ENCODE measurements at places on chromosomes 6 and 20. TPM values are rescaled to one million over a fixed set of nuclear protein-coding genes. Genes with fewer than 3 reads are reported as not detected.

The PACSIN1 gene
- 6.3 TPM for total RNA-seq

The MLIP gene
- total RNA-seq: 170 TPM

The OR2B6 gene
- not detected for total RNA-seq

The DDRGK1 gene
- 43.8 TPM for total RNA-seq

The SNX3 gene
- 159 TPM for total RNA-seq

The MAFB gene
- 31.7 TPM for total RNA-seq

The C20orf202 gene
- total RNA-seq: 0.20 TPM

DNA sequence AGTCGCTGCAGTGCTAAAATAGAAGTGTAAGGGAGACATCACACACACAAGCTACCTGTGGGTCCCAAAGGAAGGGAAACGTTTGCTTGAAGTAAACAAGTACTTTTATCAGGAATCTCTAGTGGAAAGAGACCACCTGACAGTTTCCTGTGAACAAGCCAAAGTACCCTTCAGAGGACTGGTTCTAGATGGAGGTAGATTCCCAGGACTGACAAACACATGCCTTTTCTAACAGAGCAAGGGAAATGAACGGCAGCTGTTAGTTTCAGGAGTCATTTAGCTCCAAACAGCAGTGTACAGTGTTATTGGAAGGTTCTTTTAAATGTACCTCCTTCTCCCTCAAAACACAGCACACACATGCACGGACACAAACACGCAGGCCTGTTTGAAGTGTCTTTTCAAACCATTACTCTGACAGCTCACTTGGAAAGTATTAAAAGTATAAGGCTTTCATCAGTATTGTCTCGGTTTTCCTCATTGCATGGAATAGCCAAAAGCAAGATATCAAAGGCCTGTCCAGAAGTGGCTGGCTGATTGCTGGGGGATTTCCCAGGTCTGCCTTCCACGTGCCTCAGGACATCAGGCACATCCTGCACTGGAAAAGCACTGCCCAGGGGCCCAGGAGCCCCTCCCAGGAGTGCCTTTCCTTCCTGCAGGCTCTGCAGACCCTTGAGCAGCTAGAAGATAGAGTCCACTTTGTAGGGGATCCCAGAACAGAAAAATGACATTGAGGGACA, 393.2 kb upstream of the SOX4 start:
- DNase-seq: no peak

DNA sequence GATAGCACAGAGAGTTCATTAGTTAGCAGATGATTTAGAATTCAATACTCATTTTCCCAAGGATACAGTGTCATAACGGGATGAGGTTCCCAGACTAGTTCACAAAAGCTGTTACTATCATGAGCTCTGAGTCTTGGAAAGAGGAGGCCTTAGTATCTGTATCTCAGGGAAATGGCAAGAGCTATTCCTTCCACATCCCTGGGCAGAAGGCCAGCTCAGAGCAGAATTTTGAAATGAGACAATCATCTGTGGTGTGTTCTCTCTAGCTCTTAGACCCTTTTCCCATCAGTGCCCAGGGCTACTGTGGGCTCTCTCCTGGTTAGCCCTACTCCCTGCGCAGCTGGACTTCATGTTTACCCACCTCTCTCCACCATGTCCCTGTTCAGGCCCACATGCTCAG, 64.5 kb downstream of the JAG1 start:
- DNase-seq: peak; percentile 83

GRCh38 chr6:22155551-22155950, 141.3 kb downstream of the PRL start:
- no peak for DNase-seq

- DNase-seq: no peak
These were observed 1.8 kb upstream of the LRRC73 start for GRCh38 chr6:43511824-43512415.

DNA sequence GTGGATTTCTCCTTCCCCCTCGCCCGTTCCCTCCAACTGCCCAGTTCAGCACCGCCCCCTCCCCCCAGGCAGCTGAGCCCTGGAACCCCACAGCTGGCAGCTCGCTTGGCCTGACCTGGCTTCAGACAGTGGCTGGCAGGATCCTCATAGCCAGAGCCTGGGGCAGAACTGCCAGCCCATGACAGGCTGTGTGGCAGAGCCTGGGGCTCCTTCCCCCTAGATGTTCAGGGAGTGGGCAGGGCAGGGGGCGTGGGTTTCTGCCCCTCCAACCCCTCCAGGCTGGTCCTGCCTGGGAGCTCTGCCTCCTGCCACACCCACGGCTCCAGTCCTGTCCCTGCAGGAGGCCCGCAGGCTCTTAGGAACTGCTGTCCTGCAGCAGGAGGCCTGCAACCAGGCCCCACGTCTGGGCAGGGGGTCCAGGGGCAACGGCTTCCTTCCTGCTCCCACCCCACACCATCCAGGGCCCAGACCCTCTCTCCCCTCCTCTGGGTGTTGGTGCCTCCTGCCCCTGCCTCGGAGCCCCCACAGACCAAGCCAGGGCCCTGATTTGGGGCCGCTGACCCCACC, 9.6 kb upstream of the KCNQ2 start:
- no peak for DNase-seq

DNA sequence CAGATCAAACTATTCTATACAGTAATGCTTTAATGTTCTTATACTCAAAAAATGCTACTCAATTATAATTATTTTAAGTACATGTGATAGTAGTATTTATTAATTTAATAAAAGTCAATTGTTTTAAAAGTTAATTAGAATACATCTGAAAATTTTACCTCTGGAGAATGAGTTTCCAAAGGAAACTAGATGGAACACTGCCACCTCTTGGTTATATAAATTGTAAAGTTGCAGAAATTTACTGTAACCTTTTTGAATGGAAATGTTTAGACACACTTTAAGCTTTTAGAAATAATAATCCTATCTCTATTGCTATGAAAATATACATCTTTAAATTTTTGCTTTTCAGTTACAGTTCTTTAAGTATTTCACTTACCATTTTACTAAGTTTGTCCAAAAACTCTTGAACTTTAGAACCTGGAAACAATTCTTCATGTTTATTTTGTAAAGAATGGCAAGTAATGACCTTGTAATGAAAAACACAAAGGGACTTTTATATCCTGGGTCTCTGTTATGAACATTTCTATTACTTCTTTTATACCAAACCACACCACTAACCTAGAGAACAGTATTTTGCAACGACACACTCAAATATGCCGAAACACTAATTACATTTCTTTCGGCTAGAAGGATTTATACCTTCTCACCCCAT, 10.9 kb upstream of the BMP5 start:
- no peak for DNase-seq

DNA sequence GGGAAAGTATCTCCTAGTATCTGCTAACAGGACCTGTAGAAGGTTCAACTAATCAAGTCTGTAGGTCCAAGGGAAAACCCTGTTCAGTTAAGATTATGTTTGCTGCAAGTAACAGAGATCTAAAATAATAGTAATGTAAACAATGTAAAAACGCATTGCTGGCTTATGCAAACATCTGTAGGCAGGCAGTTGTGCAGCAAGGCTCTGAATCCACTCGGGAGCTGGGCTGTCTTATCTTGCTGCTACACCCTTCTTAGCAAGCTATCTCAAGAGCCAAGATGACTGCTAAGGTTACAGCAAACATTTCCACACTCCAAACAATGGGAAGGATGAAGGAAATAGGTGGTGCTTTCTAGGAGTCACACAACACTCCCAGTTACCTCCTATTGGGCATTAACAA, 397.3 kb upstream of the NRSN1 start:
- DNase-seq: no peak

DNA sequence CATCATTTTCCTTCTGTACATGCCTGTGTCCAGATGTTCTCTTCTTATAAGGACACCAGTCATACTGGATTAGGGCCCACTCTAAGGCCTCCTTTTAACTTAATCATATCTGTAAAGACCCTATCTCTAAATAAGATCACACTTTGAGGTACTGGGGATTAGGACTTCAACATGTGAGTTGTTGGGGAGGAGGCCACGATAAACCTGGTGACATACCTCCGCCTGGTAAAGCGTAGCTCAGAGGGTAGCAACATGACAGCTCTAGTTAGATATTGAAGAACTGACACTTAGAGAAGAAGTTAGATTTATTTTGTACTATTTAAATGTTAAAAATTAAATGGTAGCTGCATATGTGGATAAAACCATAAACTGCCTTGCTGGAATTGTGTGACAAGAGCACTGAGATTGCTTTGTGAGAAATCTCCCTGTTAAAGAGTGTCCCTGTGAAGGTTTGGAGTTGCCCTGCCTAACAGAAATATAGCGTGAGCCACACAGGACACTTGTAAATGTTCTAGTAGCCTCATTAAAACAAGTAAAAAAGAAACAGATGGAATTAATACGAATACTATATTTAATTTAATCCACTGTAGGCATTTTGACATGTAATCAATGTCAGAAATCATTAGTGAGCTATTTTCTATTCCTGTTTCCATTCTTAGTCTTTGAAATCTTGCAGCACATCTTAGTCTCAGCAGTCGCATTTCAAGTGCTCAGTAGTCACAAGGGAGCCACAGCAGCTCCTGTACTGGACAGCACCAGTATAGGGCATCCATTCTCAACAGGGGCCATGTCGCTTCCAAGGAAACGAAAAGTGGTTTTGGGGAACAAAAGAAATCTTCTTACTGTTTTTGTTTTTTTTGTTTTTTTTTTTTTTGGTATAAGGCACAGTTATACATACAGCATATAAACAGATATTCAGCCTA, 13.4 kb downstream of the PLCB1 start:
- DNase-seq: no peak

DNA sequence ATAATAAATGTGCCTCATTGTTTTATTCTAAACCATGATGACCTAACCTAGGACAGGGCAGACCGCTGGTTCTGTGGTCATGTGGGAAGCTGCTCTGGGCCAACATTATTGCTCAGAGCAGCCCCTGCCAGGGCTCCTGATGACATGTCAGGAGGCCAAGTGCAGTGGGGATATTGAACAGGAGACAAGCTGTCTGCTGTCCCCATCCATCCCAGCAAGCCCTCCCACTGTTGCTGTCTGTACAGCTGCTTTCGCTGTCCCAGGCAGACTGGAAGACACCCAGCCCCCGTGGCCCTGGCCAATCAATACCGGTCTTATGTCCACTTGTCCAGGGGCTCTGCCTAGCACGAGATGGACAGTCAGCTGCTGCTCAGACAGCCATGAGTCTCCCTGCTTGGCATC, 43.2 kb upstream of the FNDC1 start:
- DNase-seq: no peak

- DNase-seq: no peak
These were observed 250.9 kb upstream of the POU3F2 start for GRCh38 chr6:98583506-98583905.

DNA sequence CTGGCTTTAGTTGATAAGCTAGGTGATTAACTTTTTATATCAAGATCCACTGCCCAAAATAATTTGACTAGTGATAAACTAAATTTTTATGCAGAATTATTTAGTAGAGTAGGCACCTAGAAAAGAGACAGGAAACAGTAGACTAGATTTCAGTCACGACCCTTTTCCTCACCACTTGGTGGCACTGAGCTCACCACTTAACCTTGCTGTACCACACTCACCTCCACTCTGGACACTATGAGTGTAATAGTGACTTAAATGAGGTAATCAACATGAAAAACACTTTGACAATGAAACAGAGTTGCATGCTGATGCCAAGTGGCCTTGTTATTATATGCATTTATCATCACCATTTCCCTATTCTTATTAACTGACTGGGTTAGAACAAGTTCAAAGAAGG, 730.4 kb downstream of the KIF16B start:
- no peak for DNase-seq

- DNase-seq: no peak
These were observed 95.7 kb downstream of the SMLR1 start for GRCh38 chr6:130922922-130923321.

DNA sequence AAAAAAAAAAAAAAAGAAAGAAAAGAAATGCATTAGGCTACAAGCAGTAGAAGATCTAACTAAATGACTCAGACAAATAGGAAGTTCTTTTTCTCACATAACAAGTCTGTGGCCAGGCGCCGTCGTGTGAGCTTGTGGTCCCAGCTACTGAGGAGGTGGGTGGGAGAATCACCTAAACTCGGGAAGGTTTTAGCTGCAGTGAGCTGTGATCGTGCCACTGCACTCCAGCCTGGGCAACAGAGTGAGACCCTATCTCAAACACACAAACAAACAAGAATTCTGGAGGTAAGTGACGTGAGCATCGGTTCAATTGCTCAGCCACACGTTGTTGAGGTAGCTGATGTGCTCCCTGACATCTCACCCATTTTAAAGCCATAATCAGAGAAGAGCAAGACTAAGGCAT, 37.9 kb upstream of the SLC23A2 start:
- DNase-seq: no peak

DNA sequence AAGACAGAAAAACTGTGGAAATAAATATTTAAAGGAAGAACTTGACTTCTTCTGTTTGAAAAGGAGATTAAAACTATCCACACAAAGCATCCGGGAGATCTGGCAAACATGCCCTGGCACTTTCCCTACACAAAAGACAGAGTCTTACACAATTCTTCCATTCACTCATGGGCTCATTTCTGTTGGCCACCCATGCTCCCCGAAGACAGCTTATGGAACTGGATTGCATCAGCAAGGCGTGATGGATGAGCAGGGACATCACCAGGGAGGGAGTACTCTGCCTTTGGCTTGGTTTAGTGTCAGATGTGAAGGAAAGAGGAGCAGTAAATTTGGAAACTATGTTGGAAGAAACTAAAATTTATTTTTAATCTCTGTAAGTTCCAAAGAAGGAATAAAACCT, 379.3 kb downstream of the CD109 start:
- DNase-seq: no peak

DNA sequence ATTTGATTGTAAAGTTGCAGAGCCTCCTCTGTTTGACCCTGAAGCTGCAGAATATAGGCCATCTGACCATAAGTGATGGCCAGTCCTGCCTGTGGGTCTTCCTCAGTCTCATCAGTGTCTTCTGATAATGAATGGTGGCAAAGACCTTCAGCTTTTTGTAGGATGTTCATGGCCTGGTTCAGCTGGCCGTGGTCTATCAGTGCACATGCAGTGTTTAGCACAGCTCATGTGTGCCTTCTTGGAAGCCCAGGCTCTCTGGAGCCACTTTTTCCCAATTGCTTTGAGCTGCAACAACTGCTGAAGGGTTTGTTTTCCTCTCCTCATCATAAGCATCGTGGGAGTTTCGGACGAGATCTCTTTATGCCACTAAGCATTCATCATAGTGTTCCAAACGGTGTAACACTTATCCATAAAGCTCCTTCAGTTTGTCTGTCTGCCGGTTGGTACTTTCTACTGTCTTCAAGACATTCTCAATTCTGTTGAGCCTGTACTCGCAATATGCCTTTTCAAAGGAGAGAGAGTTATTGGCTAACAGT, 70.1 kb upstream of the TULP4 start:
- no peak for DNase-seq

DNA sequence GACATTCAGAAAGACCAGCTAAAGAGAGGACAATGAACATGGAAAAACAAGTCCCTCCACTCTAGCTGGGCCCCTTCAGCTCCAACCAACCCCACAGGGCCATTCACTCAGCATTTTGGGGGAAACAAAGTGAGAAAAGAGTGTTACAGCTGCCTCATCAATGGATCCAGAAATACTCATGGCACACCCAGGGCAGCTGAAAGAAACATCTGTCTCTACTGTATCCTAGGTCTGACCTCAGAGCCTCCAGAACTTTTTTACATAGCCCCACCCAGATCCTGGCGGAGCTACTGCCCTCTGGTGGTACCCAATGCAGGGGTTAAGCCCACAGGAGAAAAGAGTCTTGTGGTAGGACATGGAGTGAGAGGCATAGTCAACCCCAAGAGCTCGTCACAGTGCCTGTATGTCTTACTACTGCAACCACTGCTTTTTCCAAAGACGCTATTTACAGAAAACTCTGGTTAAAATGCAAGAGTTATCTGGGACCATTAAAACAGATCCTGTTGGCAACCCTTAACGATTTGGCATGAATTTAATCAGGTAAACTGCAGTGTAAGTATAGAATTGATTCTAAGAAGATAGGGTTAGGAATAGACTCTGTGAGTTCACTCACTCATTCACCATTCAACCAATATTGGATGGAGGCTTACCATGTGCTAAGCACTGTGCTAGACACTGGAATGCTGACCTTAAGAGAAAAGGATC, 37.4 kb upstream of the FAM83C start:
- no peak for DNase-seq
